Stimulated activated memory B cell treated with anti-CD40 and anti-IgM and Interleukin-4, amounts not matched to agents 10 μg/mL and 1 μg/mL and 100 μg/mL, for 72 hours (primary cell): ENCODE measurements at places on chromosomes 6 and 20.

- ATAC-seq, result no peak
- no peak overlapping the region for H3K27ac ChIP-seq
- no peaks in the 10 kb centered on the region for H3K36me3 ChIP-seq
- no peaks in the 10 kb centered on the region for H3K27me3 ChIP-seq
- H3K4me1 ChIP-seq, result peaks cover 16% of the 10 kb centered on the region
- H3K4me3 ChIP-seq, result no peak overlapping the region
Measured at GRCh38 chr6:155328539-155329459, 14.5 kb upstream of the TFB1M start.

- H3K27me3 ChIP-seq, result no peaks in the 10 kb centered on the region
- no peak for ATAC-seq
- peaks cover 11% of the 10 kb centered on the region for H3K4me1 ChIP-seq
- H3K36me3 ChIP-seq, result peaks cover 28% of the 10 kb centered on the region
Measured at GRCh38 chr6:106560996-106561685, 68.2 kb downstream of the RTN4IP1 start.

GRCh38 chr6:108584323-108584722 lies 23.6 kb downstream of the FOXO3 start:
- H3K4me3 ChIP-seq, result no peak overlapping the region
- H3K27ac ChIP-seq, result no peak overlapping the region
- H3K36me3 ChIP-seq, result no peaks in the 10 kb centered on the region
- no peak for ATAC-seq
- peaks cover 75% of the 10 kb centered on the region for H3K4me1 ChIP-seq

GRCh38 chr6:25366903-25367545 lies 87.8 kb downstream of the CARMIL1 start:
- H3K4me3 ChIP-seq, result peak overlapping the region; percentile 32
- no peak for ATAC-seq
- peak overlapping the region; percentile 63 for H3K27ac ChIP-seq
- no peaks in the 10 kb centered on the region for H3K36me3 ChIP-seq
- H3K4me1 ChIP-seq, result peaks cover 62% of the 10 kb centered on the region

DNA sequence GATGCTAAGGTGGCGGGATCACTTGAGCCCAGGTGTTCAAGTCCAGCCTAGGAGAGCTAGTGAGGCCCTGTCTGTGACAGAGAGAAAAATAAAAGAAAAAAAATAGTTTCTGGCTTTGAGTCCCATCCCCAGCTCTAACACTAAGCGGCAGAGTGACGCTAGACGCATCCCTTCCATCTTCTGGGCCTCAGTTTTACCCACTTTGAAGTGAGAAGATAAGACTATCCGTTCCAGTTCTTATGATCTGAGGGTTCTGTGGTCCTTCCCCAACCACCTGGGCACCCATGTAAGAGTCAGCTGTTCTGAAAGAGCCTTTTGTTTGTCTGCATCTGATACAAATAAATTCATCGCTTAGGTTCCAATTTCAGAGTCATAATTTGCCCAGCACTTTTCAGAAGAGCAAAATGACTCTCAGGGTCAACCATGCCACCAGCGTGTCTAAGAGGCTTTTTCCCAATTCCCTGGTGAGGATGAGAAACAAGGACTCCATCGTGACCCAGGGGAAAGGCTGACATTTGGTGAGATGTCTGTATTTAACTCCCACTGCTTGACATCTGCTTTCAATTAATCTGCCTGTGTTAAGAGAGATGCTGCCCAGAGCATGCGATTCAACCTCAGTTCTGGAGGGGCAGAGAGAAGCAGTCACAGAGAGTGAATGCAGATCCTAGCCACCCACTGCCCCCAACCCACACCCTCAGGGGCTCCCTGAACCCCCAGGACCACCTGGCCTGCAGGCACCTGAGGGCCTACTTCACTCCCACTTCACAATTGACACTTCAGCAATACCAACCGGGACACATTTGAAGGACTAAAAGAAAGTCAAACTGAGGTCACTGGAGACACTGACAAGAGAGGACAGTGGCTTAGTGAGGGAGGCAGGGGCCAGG lies 131.6 kb upstream of the TOP1 start:
- H3K4me3 ChIP-seq, result no peak overlapping the region
- ATAC-seq, result no peak

- no peaks in the 10 kb centered on the region for H3K27me3 ChIP-seq
- no peak for ATAC-seq
- H3K36me3 ChIP-seq, result peaks cover 39% of the 10 kb centered on the region
- H3K4me3 ChIP-seq, result no peak overlapping the region
- H3K27ac ChIP-seq, result no peak overlapping the region
- H3K4me1 ChIP-seq, result no peaks in the 10 kb centered on the region
Measured at GRCh38 chr6:34865107-34865506, 22.7 kb downstream of the TAF11 start.

DNA sequence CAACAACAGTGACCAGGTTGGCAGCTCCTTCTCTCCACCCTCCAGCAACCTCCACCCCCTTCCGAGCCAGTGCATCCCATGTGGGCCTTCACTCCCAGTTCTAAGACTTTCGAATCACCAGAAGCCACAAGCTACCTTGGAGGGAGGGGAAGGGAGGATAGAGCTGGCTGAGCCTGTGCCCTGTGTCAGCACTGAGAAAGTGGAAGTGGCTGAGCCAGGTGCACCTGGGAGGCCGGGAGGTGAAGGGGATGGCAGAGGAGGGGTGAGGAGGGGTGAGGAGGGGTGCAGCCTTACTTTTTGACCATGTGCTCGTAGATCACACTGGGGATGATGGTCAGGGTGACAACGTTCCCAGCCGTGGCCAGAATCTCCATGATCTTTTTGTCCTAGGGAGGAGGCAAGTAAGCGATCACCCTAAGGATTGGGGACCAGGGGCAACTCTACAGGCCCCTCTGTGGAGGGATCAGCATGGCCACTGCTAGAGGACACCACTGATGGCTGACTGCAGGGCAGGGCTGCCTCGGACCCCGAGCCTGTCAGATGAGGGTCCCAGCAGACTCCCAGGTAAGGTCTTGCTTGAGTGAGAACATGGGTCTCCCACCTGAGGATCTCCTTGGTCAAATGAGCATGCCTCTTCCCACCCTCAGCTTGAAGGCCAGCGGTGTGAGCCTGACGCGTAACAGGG lies 18.3 kb downstream of the SDCBP2 start:
- no peak overlapping the region for H3K27ac ChIP-seq
- H3K36me3 ChIP-seq, result peaks cover under 1% of the 10 kb centered on the region
- no peak for ATAC-seq
- no peaks in the 10 kb centered on the region for H3K27me3 ChIP-seq
- H3K4me3 ChIP-seq, result no peak overlapping the region

- no peak overlapping the region for H3K4me3 ChIP-seq
- H3K36me3 ChIP-seq, result no peaks in the 10 kb centered on the region
- H3K27me3 ChIP-seq, result no peaks in the 10 kb centered on the region
- no peak overlapping the region for H3K27ac ChIP-seq
- ATAC-seq, result no peak
Measured at GRCh38 chr6:14921170-14921569, 324.7 kb upstream of the JARID2 start.
